NCI-H446 treated with DMSO at 0.1 percent for 48 hours (cell line): ENCODE measurements at places on chromosomes 2 and 18.

GRCh38 chr2:71704688-71705087, 251.3 kb downstream of the DYSF start:
- no peak for DNase-seq

GRCh38 chr18:10009321-10010144, 95.7 kb downstream of the VAPA start:
- no peak for DNase-seq

DNA sequence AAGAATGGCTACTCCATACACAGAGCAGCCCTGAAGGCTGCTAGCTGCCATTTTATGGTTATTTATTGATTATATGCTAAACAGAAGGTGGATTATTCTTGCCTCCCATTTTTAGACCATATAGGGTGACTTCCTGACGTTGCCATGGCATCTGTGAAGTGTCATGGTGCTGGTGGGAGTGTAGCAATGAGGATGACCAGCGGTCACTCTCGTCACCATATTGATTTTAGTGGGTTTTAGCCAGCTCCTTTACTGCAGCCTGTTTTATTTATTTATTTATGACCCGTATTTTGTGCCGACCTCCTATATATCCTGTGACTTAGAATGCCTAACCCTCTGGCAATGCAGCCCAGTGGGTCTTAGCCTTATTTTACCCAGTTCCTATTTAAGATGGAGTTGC, 553.9 kb downstream of the TNS1 start:
- no peak for DNase-seq

DNA sequence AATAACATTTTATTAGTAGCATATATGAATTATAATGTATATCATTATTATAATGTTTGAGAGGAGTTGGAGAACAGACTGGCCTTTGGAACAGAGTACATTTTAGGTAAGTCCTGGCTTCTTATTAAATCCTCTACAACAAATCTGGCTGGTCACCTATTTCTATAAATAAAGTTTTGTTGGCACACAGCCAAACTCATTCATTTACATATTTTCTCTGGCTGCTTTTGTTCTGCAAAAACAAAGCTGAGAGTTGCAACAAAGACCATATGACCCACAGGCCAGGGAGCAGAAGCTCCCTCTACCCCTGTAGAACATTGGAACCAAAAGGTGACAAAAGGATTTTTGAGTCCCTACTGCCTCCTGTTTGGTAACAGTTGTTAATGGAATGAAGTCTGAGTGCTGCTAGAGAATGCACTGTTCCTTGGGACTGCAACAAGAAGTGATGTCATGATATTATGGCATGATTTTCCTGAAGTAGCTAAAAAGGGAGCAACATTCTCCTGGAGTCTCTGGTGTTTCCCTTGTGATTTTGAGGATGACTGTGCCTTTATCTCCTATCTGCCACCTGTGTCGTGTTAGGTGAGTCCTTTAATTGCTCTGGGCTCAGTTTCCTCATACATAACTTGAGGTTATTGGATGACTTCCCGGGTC, 22.0 kb upstream of the SP9 start:
- DNase-seq: no peak

DNA sequence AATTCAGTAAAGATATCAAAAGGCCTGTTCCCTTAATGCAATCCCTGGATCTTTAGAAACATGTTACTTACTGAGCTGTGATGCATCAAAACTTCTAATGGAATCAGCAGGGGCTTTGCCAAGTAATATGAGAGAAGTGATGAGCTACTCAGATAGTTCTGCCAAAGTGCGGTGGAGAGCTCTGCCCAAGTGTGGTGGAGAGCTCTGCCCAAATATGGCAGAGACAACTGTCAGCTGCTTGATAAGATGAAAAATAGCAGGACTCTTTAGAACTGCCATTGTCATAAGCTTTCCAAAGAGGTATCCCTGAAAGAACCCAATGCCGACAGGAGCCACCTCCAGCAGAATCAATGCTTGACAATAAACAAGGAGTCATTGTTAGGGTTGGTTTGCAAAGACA, 167.9 kb upstream of the SLC39A10 start:
- DNase-seq: peak; percentile 89

- no peak for DNase-seq
Observed at GRCh38 chr2:120863661-120864320, 128.1 kb downstream of the GLI2 start.

DNA sequence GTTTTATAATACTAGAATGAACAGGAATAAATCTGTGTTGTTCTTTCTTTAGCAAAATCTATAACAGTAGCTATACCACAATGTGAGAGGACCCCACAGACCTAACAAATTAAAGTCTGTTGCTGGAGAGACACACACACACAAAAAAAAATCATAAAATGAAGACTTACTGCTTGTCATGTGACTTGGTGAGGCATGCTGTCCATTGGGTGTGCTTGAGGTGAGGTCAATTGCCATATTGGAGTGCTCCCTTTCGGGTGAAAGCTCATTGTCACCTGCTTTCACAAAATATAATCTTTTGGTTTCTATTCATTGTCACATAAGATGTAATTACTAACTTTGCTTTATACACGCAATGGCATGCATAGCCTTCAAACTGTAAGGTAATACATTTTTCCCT, 3.9 kb downstream of the IKZF2 start:
- DNase-seq: no peak

DNA sequence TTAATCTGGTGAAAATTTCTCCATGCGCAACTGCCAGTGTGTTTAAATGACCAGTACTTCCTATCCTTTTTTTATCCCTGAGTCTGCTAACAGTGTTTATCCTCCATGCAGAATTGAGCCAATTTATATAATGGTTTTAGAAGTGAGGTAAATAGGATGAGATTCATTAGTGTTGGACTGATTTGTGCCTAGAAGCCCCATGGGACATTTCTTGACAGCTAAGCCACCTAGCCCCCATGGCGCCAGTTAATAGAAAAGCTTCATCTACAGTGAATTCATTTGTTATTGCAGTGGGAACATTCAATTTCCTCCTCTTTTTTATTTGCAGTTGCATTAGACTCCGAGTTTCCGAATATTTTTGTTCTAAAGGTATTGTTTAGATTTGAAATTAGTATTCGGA, 175.6 kb downstream of the ARL6IP6 start:
- DNase-seq: no peak

DNA sequence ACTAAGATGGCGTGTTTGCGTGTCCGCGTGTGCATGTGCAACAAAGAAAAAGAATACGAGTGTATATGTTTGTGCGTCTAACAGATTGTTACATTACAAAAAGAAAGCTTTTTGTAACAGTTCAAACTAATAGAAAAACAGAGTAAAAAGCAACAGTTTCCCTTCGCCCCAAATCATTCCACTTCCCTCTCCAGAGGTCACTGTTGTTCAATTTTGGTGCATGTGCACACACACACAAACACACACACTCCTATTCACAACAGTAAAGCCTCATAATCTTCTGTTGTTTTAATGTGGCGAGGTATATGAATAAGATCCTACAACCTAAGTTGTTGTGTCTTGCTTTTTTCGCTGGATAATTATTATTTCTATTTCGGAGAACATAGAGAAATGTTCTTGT, 357.3 kb upstream of the SLC8A1 start:
- DNase-seq: no peak

DNA sequence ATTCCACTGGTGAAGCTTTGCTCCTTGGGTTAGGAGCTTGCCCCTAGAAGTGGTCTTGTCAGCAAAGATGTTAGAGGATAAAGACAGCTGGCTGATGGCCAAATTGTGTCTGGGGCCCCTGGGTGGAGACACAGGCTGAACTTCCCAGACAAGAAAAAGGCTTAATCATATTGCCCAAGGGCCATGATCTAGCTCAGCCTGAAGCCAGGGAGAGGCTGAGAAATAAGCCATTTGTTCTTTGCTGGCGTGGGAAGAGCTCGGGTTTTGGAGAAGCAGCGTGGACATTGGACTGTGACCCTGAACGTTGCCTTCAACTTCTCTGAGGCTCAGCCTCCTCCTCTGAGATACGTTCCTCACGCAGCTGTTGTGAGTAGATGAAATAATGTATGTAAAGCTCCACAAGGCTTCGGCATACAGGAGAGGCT, 153.0 kb downstream of the ZFP36L2 start:
- no peak for DNase-seq

- peak; percentile 80 for DNase-seq
Observed at GRCh38 chr2:11396021-11396420, 51.6 kb upstream of the ROCK2 start.

- DNase-seq: no peak
Observed at GRCh38 chr18:9741793-9742523, 33.9 kb downstream of the RAB31 start.

GRCh38 chr2:155456222-155456621, 757.7 kb downstream of the KCNJ3 start:
- no peak for DNase-seq

GRCh38 chr18:59272891-59273758, at the start of gene RAX:
Gene RAX, minus strand, starts transcription at chr18:59273454. Its CDS starts 248 bp downstream, at chr18:59273206.
- DNase-seq: no peak

GRCh38 chr2:85318222-85319074, 9.3 kb downstream of the TGOLN2 start:
- DNase-seq: no peak

GRCh38 chr18:75341267-75341666, 86.2 kb downstream of the SMIM21 start:
- DNase-seq: no peak

DNA sequence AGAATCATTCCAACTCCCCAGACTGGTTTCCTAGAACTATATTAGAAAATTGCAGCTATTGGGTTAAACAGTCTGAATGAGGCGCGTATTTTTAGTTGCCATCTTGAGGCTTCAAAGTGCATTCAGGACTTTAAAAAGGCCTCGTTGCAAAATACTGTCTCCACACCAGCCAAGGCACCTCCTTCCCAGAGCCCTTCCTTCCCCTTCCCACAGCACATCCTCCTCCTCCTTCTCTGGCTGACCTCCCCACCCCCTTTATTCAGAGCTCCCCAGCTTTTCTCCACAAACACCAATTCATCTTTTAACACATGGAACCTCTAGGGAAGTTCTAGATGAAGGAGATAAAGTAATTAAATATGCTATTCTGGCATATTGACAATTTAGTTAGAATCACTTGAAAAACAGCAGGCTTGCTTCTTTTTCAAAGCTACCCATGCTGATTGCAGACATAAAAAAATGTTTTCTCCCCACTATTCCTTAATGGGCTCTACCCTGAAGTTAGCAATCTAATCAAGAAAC, 90.3 kb downstream of the RTP5 start:
- no peak for DNase-seq

GRCh38 chr2:61144697-61145268, 17.2 kb upstream of the C2orf74 start:
- DNase-seq: peak; percentile 97

- DNase-seq: no peak
Observed at GRCh38 chr2:239118675-239119211, 270.9 kb downstream of the TWIST2 start.

DNA sequence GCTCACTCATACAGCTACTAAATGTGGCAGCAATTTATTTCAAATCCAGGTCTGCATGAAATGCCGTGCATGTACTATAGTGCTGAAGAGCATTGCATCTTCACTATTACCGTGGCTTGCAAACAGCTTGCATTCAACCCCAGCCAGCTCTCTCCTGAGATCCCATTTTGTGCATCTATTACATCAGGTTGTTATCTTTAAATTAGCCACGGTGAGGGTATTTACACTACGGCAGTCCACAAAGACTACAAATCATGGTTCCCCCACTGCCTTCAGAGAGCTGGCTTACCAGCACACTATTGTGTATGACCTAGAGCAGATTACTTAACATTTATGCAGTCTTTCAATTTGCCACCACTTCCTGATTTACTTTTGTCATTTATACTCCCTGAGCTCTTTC, 621.3 kb upstream of the LRATD1 start:
- no peak for DNase-seq

DNA sequence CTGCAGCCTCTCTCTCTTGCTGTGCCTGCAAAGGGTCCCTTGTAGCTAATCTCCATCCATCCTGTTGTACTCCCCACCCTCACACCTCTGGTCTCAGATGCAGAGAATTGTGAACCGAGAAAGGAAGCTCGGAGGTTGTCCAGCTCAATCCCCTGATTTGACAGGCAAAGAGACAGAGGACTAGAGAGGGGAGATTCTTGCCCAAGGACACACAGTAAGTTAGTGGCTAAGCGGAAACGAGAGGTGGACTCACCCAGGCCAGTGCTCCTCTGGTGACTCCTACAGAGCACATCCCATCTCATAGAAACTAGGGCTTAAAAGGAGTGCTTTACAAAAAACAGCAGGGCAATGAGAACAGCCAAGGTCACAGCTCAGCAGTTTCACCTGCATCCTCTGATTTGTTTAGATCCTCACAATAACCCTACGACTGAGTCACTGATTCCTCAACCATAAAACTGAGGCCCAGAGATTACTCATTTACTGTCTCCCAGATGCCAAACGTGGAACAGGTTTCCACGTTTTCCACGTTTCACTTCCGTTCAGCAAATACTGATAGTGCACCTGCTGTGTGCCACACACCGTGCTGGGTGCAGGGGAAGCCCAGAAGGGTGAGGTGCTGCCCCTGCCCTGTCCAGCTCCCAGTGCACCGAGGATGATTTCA, 22.1 kb downstream of the EHD3 start:
- no peak for DNase-seq

- no peak for DNase-seq
Observed at GRCh38 chr2:2569306-2569705, 238.2 kb upstream of the MYT1L start.

- DNase-seq: no peak
Observed at GRCh38 chr2:66729416-66730330, 294.7 kb downstream of the MEIS1 start.

- no peak for DNase-seq
Observed at GRCh38 chr2:216792222-216793021, 67.4 kb downstream of the TNP1 start.
